Activated CD8-positive, alpha-beta memory T cell treated with anti-CD3 and anti-CD28 coated beads for 48 hours (primary cell): ENCODE measurements at places on chromosomes 16 and 17.

DNA sequence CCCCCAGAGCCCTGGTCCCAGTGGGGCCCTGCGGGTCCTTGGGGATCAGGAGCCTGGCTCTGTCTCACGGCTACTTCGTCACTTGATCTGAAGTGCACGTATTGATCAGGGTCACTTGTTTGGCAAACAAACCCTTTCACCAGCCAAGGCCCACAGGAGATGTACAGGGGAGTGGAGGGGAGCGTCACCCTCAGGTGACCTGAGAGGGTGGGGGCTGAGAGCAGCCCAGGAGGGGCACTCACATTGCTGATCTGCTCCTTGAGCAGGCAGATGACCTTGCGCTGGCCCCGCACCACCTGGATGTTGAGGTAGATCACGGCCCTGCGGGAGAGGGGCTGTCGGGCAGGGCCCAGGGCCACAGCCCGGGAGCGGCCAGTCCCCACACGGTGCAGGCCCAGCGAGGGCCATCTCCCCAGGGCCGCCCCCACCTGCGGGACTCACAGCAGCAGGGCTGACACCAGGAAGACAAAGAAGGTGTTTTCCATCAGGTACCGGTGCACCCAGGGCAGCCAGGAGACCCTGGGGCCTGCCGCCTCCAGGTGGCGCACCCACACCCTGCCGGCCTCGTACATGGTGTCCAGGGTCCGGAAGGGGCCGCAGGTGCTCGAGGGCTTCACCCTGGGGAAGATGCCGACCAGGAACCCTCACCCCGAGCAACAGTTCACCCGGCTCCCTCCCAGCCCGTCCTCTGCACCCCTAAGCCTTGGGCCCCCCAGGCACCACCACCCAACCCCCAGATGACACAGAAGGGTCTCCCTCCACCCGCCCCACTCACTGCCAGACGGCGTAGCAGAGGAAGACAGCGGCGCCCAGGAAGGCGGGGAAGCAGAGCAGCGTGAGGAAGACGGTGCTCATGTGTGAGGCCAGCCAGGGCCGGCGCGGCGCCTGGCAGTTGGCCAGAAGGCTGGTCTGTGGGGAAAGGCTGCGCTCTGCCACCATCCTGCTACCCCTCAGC, 11.3 kb downstream of the TMC6 start:
- no peak for DNase-seq

DNA sequence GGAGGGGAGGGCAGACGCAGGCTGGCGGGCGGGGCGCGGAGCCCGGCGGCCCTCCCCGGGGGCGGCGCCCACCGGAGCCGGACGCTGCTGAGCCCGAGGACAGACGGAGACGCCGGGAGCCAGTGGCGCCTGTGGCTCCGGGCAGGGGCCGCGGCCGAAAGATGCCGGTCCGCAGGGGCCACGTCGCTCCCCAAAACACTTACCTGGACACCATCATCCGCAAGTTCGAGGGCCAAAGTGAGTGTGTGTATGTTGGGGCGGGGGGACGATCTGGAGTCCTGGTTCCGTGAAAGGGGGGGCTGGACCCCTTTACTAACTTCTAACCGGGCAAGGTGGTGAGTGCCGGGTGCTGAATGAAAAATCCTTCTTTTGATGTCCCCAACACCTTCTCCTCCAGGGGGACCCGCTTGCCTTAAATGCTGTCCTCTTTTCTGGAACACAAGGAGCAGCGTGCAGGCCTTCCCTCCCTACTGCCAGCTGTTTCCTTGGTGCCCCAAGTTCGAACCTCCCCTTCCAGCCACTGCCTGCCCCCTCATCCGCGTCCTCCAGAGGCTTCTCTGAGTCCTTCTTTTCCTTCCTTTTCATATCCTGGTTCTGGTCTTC, at the start of gene KCNH6:
Gene KCNH6 (plus strand): TSS at position 106 of the 603 bp plus-strand sequence. CDS start 56 bp downstream, at position 162.
- DNase-seq: no peak

GRCh38 chr17:51133365-51133764, 12.7 kb upstream of the SPAG9 start:
- DNase-seq: no peak

DNA sequence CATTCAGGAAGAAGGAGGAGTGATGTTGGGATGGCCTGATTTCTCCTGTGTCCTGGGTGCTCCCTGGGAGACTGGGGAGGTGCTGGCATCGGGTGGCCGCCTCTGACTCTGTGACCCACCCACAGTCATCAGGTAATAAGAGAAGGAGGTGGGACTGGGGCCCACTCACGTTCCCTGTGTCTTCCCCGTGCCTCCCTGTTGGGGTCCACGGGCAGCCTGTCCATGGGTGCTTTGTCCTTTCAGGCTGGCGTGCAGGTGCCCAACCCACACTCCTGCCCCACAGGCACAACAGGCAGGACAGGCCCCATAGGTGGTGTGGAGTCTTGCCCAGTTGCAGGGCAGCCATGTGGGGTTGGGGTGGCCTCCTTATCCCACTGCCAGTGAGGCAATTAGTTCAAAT, 4.0 kb downstream of the DEF8 start:
- no peak for DNase-seq

DNA sequence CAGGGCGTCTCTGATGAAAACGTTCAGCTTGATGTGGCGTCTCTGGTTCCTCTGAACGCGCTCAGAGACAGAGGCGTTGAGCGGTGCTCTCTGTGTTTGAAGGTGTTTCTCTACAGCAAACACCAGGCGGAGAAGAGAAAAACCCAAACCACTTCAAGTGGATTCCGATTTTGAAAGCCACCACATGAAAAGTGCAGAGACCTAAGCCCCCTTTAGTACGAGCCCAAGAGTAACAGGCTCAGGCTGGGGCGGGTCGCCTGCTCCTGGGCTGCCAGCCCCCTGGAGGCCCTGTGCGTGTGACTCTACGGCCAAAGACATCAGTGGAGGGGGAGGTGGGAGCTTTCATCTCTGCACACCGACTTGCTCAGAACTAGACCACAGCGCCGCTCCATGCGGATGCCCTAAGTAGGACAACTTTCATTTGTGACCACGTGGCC, 328.4 kb downstream of the MAF start:
- DNase-seq: no peak

- DNase-seq: no peak
Measured at GRCh38 chr17:20823905-20824304, 218.9 kb downstream of the USP22 start.

DNA sequence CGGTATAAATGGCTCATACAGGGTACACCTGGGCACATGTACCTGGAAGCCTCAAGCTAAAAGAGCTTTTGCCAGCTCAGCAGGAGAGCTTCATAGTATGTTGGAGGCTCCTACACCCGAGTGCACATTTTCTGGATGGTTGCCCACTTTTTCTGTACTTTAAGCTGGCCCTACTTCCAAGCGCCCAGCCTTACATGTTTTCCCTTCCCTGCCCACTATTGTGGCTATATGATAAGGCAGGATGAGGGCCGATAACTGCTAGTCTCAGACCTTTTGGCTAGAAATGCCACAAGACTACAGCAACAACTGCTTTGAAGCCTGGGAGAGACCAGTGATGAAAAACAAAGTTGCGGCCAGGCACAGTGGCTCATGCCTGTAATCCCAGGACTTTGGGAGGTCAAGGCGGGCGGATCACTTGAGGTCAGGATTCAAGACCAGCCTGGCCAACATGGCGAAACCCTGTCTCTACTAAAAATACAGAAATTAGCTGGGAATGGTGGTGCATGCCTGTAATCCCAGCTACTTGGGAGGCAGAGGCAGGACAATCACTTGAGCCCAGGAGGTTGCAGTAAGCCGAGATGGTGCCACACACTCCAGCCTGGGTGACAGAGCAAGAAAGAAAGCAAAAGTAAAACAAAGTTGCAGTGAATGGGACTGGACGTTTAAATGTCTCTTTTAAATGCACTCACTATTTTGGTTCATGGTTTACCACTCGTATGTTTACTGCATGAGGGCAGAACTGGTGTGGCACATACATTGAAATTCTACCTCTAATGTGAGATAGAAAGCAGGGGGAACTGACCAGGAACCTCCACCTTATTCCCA, 14.2 kb upstream of the MARCHF10 start:
- DNase-seq: no peak

GRCh38 chr17:66426397-66427033, 124.1 kb downstream of the PRKCA start:
- DNase-seq: no peak

DNA sequence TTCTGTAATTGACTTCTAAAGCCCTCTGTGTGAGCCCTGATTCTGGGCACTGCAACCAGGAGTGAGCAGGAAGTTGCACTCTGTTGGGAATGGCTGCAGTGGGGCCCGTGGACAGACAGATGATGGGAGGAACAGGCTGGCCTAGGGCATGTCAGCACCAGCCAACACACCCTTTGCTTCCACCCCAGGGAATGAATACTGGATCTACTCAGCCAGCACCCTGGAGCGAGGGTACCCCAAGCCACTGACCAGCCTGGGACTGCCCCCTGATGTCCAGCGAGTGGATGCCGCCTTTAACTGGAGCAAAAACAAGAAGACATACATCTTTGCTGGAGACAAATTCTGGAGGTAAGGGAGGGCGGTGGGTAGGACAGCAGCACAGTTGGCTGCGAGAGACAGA, 10.8 kb upstream of the LPCAT2 start:
- DNase-seq: no peak

DNA sequence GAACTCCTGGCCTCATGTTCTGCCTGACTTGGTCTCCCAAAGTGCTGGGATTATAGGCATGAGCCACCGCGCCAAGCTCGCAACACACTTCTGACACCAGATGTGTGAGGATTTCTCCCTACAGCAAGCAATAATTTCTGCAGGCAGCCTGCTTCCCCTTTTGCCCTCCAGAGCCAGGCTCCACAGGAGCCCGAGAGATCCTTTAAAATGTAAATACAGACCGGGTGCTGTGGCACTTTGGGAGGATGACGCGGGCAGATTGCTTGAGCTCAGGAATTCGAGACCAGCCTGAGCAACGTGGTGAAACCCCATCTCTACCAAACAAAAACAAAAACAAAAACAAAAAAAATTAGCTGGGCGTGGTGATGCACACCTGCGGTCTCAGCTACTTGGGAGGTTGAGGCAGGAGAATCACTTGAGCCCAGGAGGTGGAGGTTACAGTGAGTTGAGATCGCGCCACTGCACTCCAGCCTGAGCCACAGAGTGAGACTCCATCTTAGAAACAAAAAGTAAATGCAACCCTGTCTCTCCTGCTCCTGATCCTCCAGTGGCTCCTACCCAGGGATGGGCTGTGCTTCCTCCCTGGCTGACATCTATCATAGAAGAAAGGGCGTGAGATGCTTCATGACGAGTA, 14.7 kb downstream of the C16orf96 start:
- no peak for DNase-seq

DNA sequence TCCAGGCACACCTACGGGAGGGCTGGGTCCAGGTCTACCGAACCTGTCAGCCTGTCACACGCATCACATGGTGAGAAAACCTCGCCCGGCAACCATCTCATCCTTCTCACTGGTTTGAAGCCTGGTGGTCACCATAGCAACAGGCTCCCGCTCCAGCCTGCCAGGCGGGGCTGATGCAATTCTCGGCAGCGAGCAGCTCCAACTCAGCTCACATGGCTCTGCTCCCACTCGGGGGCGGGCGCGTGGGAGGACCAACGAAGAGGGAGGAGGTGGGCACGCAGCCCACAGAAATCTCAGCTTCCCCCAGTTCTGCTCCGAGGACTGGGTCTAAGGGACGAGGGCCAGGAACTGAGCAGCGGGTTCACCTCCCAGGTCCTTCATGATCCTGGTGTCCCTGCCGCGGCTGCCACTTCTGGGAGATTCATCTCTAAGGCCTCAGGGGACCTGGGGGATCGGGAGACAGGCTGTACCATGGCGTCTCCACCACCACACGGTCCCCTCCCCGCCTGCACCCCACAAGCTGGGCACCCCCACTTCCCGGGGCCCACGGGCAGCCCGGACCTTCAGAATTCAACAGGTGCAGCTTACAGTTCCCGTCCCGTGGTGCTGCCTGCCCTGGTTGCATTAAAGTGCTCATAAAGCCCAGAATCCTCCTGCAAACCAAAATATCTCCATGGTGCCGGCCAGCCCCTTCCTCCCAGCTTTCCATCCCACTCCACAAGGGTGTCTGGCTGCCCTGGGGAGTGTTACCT, 25.8 kb downstream of the ABR start:
- DNase-seq: no peak

DNA sequence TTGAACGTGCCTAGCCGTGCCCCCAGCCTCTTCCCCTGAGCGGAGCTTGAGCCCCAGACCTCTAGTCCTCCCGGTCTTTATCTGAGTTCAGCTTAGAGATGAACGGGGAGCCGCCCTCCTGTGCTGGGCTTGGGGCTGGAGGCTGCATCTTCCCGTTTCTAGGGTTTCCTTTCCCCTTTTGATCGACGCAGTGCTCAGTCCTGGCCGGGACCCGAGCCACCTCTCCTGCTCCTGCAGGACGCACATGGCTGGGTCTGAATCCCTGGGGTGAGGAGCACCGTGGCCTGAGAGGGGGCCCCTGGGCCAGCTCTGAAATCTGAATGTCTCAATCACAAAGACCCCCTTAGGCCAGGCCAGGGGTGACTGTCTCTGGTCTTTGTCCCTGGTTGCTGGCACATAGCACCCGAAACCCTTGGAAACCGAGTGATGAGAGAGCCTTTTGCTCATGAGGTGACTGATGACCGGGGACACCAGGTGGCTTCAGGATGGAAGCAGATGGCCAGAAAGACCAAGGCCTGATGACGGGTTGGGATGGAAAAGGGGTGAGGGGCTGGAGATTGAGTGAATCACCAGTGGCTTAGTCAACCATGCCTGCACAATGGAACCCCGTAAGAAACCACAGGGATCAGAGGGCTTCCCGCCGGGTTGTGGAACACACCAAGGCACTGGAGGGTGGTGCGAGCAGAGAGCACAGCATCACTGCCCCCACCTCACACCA, 724 bp downstream of the GAA start:
- peak; percentile 16 for DNase-seq

DNA sequence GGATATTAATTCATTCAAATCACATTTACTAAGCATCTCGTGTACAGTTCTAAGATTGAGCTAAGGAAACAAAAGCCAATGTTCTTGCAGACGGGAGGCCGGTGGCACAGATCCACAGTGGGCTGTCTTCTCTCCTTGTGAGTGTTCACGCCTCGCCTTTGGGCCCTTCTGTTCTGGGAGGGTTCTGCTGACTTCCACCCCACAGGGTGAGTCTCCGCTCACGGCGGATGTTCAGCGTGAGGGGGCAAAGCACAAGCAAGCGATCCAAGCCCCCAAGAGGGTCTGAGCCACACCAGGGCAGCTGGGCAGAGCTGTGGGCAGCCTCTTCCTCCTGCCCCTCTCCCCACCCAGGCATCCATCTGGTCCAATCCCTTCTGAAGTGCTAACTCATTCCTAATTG, 84.3 kb upstream of the DOC2B start:
- no peak for DNase-seq

DNA sequence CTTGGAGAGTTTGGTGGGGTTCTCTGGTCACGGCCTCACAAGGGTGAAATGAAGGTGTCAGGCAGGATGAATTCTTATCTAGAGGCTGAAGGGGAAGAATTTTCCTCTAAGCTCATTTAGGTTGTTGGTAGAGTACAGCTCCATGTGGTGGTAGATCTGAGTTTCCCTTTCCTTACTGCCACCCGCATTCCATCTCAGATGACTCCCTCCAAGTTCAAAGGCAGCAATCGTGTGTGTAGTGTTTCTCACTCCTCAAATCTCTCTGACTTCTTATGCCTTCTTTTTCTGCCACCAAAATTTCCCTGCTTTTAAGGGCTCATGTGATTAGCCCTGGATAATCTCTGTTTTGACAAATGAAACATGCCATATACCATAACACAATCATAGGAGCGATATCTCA, 135.5 kb upstream of the MYOCD start:
- DNase-seq: no peak

- DNase-seq: no peak
Measured at GRCh38 chr16:84138824-84139627, 6.0 kb downstream of the HSDL1 start.
